T-helper 2 cell treated with Interferon-gamma antibody and Interleukin-4, amounts not matched to agents 5 μg/mL and 100 μg/mL, for 36 hours (primary cell): ENCODE measurements at places on chromosomes 4 and X.

- DNase-seq, result no peak
Measured at GRCh38 chr4:37793562-37793961, 32.9 kb upstream of the PGM2 start.

- DNase-seq, result no peak
Measured at GRCh38 chrX:15646543-15646942, 18.1 kb downstream of the CLTRN start.

GRCh38 chr4:140718241-140718952, 37.8 kb downstream of the TBC1D9 start:
- no peak for DNase-seq

GRCh38 chr4:126800575-126801141, 832.1 kb upstream of the INTU start:
- DNase-seq, result no peak

GRCh38 chr4:106986486-106986885, 49.6 kb downstream of the DKK2 start:
- DNase-seq, result no peak
